ENCODE measurements at places on chromosomes 7 and 10. TPM values are rescaled to one million over a fixed set of nuclear protein-coding genes. Genes with fewer than 3 reads are reported as not detected.
A peak's percentile ranks its signal among the peaks of the same experiment; 100 is the strongest.

The TMEM176B gene
- 50.6 TPM for total RNA-seq

The IFIT1B gene
- 6.7 TPM for total RNA-seq

The PON1 gene
- 0.59 TPM for total RNA-seq

The MPLKIP gene
- total RNA-seq, result 11.2 TPM

The NEURL1 gene
- total RNA-seq, result 7.3 TPM

The MOGAT3 gene
- total RNA-seq, result not detected

The ARMC3 gene
- 7.0 TPM for total RNA-seq

The ITPRID1 gene
- total RNA-seq, result 0.11 TPM

GRCh38 chr10:8584666-8585065 lies 530.2 kb downstream of the GATA3 start:
- no peak for DNase-seq

DNA sequence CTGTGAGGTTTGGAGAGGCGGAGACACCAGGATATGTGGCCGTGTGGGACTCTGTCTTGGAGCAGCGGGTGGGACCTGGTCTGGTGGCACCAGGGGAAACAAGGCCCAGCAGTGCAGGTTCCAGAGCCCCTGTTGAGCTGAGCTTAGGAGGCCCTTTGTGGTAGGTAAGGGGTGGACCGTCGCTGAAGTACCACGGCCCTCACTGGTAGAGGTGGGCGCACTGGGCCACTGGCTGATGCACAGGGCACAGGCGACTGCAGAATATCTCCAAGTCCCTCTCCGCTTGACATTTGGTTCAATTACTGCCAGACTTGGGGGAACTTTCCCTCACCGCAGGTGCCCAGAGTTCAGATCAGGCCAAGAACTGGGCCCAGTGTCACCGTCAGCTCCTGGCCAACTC lies 27.3 kb downstream of the DOCK1 start:
- no peak for DNase-seq

DNA sequence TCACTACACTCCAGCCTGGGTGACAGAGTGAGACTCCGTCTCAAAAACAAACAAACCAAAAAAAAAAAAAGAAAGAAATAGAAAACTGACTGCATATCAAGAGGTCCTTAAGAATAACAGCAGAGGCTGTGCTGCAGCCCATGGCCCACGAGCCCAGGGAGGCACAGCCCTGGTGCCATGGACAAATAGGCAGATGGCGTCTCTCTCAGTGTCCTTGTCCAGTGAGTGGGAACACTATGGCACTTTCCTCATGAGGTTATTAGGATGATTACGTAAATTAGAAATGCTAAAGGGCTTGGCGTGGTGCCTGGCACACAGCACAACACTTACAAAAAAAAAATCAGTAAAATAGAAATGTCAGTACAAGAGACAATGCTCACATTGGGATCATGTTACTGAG lies 33.4 kb upstream of the PFKP start:
- no peak for DNase-seq

- no peak for DNase-seq
Observed at GRCh38 chr10:80561950-80562349, 24.2 kb downstream of the SH2D4B start.

DNA sequence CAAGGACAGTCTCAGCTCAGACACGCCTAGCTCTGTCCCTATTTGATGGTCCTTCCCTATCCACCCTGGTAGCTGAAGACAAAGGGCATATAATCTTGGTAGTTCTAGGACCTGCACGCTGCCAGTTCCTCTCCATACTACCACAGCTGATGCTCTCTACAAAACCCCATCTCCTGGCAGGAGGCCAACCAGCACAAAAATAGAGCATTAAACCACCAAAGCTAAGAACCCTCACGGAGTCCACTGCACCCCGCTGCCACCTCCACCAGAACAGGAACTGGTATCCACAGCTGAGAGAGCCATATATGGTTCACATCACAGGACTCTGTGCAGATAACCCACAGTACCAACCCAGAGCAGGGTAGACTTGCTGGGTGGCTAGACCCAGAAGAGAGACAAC lies 299.4 kb downstream of the LRRTM3 start:
- DNase-seq, result no peak

DNA sequence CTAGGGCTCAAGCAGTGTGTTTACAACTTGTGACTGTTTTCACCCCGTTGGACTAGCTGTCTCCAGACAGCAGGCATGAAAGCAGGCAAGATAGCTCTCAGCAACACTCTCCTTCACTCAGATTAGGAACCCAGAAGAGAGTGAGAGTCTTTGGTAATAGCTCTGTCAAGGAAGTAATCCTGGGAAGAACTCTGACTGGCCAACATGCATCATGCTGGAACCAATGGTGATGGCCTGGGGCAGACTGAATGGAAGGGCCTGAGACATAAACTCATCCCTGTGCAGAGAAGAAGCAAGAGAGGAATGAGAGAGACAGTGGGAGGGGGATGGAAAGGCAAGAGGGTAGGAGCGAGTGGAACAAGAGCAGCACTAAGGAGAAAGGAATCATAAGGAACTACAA lies 48.9 kb downstream of the AKR1D1 start:
- no peak for DNase-seq

- peak; percentile 90 for DNase-seq
Observed at GRCh38 chr7:105932835-105933477, 30.1 kb upstream of the CDHR3 start.

DNA sequence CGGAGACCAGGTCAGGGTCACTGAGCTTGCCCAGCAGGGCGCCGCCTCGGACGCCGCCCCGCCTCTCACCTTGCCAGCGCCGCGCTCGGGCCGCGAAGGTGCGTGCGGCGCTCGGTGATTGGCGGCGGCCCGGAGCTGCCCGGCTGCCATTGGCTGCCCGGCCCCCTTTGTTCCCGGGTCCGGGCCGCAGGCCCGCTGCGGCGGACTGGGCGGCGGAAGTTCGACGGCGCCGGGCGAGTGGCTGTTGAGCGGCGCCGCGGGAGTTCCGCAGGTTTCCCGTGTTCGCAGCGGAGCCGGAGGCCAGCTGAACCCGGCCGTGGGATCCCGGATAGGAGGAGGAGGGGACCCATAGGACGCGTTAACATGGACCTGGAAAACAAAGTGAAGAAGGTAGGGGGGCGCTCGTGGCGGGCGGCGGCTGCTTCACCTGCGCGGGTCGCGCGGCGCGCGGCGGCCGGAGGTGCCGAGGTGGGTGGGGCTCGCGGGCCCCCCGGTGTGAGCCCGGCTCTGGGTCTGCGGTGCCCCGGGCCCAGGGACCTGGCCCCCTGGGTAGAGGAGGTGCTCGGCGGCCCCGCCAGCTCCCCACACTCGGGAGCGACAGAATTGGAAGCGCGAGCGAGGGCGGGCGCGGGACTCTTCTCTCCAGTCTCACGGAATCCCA lies at the start of gene TES:
TSS of gene TES (plus strand) at position 195 of the 661 bp plus-strand sequence. CDS start at position 364, 169 bp downstream.
- DNase-seq, result no peak

- no peak for DNase-seq
Observed at GRCh38 chr10:119189811-119190282, 11.2 kb upstream of the PRDX3 start.

GRCh38 chr10:70758757-70759514 lies 26.2 kb downstream of the TBATA start:
- peak; percentile 74 for DNase-seq

GRCh38 chr10:82256275-82256674 lies 381.3 kb downstream of the NRG3 start:
- no peak for DNase-seq

All from spinal cord (tissue), 10 donors.